ENCODE measurements at places on chromosomes 4 and X.

DNA sequence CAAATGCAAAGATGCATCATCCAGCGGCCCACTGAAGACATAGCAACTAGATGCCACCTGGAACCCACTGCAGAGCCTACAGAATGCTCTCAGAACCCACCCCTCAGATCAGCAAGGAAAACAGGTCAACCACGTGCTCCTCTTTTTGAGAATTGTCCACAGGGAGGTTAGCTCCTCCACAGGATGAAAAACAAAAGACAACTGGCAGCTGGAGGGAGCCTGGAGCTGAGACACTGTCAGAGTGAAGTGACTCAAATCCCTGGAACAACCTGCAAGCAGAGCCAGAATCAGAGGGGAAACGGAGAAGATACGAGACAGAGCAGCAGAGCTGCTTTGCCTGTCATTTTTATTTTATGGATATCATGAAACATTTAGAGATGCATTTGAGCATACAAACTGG lies 277.6 kb downstream of the GASK1B start:
- no peak for DNase-seq

- DNase-seq: no peak
Measured at GRCh38 chrX:118702741-118703140, 24.7 kb upstream of the IL13RA1 start.

GRCh38 chr4:80011636-80012236 lies 61.3 kb downstream of the ANTXR2 start:
- no peak for DNase-seq

DNA sequence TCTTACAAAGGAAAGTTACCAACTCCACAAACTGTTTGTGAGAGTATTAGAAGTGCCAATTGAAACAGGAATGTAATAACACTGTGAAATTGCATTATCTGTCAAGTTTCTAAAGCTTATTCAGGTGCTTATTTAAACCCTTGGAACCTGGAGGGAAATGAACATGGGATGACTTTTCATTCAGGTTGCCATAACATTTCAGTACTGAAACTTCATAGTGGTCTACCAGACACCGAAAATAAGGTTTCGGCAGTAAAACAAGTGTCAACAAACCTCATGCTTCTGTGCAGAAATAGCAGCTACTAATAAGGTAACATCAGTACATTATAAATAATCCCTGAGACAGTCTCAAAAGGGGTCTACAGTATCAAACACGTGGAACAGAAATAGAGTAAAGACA lies 890.7 kb upstream of the INTU start:
- no peak for DNase-seq

DNA sequence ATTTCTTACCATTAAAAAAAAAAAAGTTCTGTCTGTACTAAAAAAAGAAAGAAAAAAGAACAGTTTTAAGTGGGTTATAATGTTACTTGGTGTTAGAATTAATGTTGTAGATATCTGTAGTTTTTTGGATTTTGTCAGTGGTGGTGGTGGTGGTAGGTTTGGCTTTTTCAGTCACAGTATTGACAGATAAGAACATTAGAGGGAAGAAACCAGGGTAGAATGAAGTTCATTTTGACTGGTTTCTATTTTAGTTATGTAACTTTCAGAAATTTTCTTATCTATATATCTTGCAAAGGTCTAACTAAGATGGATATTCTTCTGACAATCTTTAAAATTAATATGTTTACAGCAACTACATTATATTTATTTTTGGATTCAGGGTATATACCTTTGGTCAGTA lies 105.4 kb downstream of the FBXW7 start:
- no peak for DNase-seq

GRCh38 chr4:61451935-61452334 lies 251.8 kb downstream of the ADGRL3 start:
- DNase-seq: no peak

DNA sequence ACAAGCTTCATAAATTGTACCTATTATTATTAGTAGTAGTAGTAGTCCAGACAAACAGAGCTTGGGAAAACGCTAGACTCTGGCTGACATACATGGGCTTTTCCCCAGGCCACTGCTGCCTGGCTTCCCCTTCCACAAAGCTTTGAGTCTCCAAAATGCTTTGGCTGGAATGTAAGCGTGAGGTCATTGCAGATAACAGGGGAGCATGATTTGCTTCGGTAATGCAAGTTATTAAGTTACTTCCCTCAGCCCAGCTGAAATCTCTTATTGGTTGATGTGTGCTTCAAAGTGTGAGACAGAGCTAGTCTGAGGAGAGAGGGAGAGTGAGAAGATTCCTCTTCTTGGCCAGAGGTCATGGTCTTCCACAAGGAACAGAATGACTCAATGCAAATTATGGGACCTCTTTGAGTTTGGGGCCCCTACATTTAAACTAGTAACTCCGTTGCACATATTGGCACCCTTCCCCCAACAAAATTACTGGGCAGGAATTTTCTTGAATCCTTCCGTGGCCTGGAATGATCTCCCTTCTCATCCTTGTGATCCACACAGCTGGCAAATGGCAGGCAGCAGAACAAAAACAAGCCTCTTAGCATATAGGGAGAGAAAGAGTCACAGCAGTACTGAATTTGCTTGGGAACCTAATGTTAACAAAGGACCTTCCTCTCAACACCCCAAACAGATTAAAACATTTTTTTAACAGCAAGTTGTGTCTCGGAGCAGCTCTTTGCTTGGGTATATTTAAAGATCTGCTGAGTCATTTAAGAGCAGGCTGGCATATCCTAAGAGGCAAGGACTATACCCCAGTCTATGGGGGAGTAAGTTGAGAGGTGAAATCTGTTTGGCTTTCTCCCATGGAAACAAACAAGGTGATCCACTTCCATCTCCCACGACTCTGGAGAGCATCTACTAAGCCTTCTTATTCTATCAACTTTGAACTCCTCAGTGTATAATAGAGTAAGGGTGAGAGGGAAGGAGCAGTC lies 19.9 kb downstream of the AR start:
- no peak for DNase-seq

- DNase-seq: no peak
Measured at GRCh38 chr4:648579-649292, 23.4 kb downstream of the PDE6B start.

DNA sequence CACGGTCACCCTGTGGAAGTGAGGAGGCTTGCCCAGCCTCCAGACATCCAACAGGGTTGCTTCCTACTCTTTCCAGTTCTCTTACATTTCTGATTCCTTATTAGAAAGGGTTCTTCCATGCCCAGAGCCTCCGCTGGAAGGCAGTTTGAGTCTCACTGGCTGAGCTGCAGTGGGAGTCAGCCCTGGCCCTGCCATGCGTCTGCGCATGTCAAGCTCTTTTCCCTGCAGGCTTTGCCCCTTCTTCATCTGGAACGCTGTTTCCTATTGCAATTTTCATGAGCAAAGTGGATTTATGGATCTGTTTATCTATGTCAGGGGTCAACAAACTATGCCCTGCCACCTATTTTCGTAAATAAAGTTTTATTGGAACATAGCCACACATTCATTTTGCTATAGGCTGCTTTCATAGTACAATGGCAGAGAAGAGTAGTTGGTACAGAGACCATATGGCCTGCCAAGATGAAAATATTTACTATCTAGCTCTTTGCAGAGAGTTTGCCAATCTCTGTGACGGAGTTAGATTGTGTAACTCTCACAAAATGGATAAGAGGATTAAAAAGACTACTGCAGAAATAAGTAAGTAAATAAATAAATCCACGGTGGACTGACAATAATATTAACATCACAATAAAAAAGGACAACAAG lies 3.9 kb upstream of the CHRNA9 start:
- no peak for DNase-seq

GRCh38 chrX:9258421-9259104 lies 206.3 kb upstream of the TBL1X start:
- no peak for DNase-seq

DNA sequence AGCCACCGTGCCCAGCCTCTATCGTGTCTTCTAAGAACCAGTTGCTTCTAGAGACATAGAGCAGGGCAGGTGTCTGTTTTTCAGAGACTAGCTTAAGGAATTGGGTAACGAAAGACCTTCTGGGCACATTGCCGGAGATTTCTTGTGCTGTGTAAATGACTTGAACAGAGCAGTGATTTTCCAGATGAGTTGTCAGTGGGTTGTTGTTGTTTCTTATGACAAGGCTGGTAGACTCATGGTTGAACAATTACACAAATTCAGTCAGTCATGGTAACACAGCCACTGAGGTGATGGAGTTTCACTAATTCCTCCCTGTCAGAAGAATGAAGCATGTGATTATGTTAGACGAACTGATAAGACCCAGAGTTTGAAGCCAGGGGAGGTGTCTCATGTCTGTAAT lies 20.5 kb upstream of the DDX3X start:
- no peak for DNase-seq

DNA sequence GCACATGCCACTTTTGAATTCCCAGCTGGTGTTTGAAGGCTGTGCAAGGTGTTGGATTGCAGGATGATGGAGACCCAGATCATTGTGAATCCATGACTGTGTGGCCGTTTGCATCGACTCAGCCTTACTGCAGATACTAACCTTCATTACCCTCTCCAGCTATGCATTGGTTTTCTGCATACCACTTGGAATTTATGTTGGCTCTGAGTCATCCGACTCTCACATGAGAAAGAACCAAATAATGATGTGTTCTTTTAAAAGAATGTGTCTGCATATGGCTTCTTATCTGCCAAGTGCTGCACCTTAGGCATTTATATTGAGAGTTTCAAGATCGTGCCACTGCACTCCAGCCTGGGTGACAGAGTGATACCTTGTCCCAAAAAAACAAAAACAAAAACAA lies 106.7 kb upstream of the PRKX start:
- no peak for DNase-seq

- no peak for DNase-seq
Measured at GRCh38 chr4:100049872-100050271, 99.8 kb upstream of the H2AZ1 start.

GRCh38 chrX:13716905-13717304 lies 17.5 kb downstream of the TRAPPC2 start:
- no peak for DNase-seq

GRCh38 chr4:134018846-134019245 lies 182.7 kb downstream of the PABPC4L start:
- DNase-seq: no peak

GRCh38 chr4:155578219-155578618 lies 88.4 kb upstream of the GUCY1A1 start:
- no peak for DNase-seq

DNA sequence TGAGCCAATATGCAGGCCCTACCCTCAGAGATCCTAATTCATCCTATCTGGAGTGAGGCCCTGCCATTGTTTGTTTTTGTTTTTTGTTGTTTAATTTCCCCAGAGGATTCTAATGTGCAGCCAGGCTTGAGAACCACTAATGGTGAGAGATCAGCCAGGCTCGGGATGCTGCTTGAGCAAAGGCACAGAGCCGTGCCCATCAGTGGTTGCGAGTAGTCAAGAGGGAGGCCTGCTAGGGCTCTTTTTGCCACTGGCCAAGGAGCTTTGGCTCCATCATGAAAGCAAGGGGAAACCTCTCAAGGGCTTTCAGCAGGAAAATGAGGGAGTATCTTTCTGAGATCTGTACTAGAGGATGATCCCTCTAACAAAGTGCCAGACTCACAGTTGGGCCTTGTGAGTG lies 2.7 kb downstream of the TCEANC start:
- DNase-seq: no peak

- no peak for DNase-seq
Measured at GRCh38 chr4:89712141-89712540, 124.8 kb downstream of the SNCA start.

DNA sequence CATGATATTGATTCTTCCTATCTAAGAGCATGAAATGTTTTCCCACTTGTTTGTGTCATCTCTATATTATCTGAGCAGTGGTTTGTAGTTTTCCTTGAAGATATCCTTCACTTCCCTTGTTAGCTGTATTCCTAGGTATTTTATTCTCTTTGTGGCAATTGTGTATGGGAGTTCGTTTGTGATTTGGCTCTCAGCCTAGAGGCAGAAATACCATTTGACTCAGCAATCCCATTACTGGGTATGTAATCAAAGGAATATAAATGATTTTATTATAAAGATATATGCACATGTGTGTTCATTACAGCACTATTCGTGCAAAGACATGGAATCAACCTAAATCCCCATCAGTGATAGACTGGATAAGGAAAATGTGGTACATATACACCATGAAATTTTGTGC lies 172.7 kb upstream of the IL15 start:
- no peak for DNase-seq

- DNase-seq: no peak
Measured at GRCh38 chr4:16597845-16598596, 300.4 kb downstream of the LDB2 start.

- no peak for DNase-seq
Measured at GRCh38 chr4:90226734-90227133, 99.5 kb downstream of the CCSER1 start.

GRCh38 chr4:136740326-136740725 lies 792.0 kb downstream of the PCDH18 start:
- DNase-seq: no peak

GRCh38 chr4:7646384-7647061 lies 211.8 kb upstream of the PSAPL1 start:
- DNase-seq: no peak

DNA sequence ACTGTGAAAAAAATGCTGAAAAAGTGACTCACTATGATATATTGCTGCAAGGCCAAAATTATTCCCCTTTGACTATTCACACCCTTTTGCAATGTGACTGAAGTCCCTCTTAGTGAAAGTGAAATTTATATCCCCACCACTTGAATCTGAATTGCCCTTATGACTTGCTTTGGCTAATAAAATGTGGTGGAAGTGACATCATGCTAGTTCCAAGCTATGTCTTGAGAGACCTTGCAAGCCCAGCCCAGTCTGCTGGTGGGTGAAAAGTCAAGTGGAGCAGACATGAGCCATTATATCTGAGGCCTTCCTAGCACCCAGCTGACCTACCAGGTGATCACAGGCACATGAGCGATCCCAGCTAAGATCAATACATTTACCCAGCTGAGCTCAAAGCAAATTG lies 94.7 kb downstream of the LINC00632 start:
- no peak for DNase-seq

DNA sequence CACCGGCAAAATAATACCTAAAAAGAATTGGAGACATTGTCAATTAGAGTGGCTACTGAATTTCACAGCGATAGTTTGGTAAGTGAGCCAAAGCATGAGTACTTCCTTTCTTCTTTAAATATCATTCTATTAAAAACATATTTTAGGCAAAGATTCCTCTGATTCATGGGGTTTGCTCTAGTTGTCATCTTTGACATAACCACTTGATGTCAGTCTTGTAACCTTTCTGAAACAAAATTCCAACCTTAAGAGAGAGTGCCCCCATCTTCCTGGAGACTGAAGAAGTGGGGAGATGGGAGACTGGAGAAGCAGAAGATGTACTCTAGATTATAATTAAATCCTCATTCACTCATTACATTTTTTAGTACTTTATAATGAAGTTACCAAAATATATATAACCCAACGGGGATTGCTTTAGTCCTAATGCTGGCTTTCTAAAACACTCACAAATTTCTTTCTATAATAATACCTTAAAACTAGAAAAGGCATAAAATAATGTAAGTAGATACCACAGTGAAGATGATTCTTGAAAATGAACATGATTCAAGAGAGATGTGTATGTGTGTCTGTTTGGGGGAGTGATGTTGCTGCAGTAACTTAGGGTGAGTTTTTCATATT lies 96.4 kb downstream of the EMCN start:
- no peak for DNase-seq

DNA sequence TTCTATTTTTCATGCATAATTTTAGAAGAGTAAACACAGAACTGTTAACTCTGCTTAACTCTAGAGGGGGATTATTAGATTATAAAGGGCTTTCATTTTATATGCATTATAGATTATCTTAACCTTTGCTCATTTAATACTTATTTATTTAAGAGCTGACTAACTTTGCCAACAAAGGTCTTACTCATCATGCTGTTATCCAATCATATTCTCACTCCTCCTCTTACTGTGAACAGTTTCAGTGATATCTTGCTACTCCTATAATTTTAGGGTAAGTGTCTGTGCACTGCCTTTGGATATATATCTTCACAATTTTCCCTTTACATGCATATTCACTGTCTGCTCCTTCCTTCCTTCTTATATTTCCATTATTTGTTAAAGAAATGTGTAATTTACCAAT lies 1814.9 kb downstream of the STIM2 start:
- no peak for DNase-seq
